HT-29 (cell line): ENCODE measurements at places on chromosomes 13 and 19. TPM values are rescaled to one million over a fixed set of nuclear protein-coding genes. Genes with fewer than 3 reads are reported as not detected.
A peak's percentile ranks its signal among the peaks of the same experiment; 100 is the strongest.

DNA sequence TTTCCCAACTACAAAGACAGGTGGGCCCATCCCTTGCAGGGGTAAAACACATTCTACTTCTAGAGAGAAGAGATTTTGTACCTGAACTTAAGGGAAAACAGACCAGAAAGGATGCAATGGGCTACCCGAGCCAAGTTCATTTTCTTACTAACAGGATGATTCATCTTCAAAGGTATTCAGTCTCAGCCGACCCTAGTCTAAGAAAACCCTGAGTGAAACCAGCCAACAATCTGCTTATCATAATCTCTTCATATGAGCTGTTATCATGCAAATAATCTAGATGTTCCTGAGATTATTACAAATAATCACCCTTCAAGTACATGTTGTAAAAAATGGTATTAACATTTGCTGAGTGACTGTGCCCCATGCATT lies 15.6 kb downstream of the PABPC3 start:
- DNase-seq, result no peak

- DNase-seq, result peak; percentile 43
Observed at GRCh38 chr19:771332-771785, 20.4 kb downstream of the MISP start.

The ZNF497 gene
- 2.0 and 6.0 TPM in 2 replicates for total RNA-seq

- DNase-seq, result no peak
Observed at GRCh38 chr19:46791944-46792343, 3.5 kb upstream of the SLC1A5 start.

The MEF2B gene
- 0.38 and 0.55 TPM in 2 replicates for total RNA-seq

DNA sequence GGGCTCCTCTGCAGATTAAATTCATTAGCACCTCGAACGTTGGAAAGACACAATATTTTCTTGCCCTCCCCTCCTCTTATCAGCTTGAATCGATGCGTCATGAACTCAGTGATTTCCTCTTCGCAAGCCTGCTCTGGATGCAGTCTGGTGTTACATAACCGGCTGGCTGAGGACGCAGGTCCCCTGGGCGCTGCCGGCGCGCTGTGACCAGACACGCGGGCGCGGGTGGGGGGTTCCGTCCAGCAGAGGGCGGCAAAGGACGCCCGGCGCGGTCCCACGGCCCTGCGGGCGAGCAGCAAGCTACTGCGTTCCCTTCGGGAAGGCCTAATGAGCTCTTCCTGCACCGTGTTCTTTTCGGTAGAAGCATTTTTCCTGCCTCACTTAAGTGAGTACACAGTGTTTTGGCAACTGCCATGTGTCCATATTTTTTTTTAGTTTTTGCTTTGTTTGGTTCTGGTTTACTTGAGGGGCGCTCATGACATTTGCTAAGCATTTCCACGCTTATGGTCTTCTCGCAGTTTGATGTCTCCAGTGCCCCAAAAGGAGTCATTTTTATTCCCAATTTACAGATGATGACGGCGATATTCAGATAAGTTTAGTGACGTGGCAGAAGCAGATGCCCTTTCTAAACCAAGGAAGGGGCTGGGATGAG lies 112.2 kb upstream of the MBNL2 start:
- DNase-seq, result peak; percentile 98

DNA sequence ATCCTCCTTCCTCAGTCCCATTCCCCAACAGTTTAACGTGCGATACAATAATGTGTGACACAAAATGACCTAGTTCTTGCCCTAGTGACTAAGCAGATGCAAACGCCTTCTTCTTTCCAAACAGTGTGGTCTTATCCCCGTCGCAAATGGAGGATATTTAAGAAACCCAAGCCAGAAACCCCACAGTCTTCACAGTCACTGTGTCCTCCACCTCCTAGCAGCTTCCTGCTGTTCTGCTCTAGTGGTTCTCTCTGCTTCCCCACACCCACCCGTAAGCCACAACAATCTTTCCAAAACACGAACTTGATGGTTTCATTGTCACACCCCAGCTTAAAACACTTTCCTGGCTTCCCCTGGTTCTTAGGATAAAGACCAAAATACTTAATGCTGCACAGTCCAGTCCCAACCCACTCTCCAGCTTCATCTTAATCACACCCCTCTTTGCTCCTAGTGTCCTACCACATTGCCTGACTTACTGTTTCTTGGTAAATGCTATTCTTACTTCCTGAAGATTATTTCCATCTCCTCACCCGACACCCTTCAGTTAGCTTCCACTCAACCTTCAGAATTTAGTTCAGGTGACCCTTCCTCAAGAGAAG lies 32.3 kb downstream of the ITM2B start:
- no peak for DNase-seq
